ENCODE measurements at places on chromosomes 2 and 18. TPM values are rescaled to one million over a fixed set of nuclear protein-coding genes. Genes with fewer than 3 reads are reported as not detected.

The C2orf80 gene
- total RNA-seq = 1.6 TPM

The LIMS1 gene
- 15.1 TPM for total RNA-seq

The GNAL gene
- total RNA-seq = 18.4 TPM

The RBFA gene
- 22.4 TPM for total RNA-seq

The AGXT gene
- 1.00 TPM for total RNA-seq

The MEIS1 gene
- 11.7 TPM for total RNA-seq

The DSC3 gene
- total RNA-seq = 4.2 TPM

The DYNAP gene
- total RNA-seq = 0.32 TPM

The ZNF142 gene
- total RNA-seq = 13.1 TPM

The PPP1R1C gene
- total RNA-seq = 10.3 TPM

The CROCC2 gene
- 1.2 TPM for total RNA-seq

GRCh38 chr2:31922542-31923408 lies 88.0 kb downstream of the MEMO1 start:
- ATAC-seq = no peak

DNA sequence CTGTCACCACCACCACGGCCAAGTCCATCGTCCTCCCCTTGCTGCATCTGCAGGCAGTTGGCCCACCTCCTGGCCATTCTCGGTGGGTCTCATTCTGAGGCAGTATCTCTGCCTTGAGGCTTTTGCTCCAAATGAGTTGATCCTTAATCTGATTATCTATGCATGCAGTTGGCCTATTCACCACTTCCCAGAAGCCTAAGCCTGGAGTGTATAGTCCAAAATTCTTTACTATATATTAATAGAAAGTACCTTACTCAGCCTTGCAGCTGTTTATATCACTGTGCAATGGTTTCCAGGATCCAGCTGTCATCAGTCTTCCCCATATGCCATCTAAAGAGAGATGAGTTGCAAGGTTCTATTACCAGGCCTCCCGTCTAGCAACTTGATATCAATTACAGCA lies 292.4 kb downstream of the SS18 start:
- no peak for ATAC-seq

GRCh38 chr18:2572892-2573291 lies 1.5 kb downstream of the NDC80 start:
- ATAC-seq = no peak

DNA sequence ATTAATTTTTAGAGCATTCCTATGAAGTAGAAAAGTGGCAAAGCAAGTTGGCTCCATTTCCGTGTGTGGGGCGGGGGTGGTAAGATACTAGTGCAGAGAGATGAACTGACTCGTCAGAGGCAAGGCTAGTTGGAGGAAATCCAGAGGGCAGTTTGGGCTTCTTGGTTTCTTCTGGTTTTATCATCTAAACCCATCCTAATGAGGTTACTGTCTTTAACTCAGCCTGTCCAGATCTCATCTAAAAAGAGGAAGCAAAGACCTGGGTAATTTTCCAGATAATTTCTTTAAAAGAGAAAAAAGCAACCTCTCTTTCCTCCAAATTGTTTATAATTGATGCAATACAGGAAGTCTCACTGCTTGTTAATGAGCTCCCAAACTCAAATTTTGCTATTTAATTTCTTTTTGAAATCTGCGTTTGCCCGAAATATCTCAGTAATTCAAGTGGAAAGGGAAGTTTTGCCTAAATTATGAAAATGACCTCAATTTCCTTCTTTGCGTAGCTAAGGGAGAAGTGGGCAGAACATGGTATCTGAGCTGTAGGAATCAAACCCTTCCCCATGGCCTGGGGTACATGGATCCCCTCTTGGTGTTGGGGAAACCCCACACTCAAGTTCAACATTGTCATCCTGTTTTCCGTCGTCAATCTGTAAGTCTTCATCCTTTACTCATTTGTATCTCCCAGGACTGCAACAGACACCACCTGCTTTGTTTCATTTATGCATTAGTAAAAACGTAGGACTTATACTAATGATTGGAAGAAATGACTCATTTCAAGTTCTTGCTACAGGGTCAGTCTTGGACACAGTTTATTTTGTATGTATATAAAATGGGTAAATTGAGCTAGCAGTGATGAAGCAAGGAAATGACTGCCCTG lies 89.1 kb upstream of the KLF7 start:
- no peak for ATAC-seq

DNA sequence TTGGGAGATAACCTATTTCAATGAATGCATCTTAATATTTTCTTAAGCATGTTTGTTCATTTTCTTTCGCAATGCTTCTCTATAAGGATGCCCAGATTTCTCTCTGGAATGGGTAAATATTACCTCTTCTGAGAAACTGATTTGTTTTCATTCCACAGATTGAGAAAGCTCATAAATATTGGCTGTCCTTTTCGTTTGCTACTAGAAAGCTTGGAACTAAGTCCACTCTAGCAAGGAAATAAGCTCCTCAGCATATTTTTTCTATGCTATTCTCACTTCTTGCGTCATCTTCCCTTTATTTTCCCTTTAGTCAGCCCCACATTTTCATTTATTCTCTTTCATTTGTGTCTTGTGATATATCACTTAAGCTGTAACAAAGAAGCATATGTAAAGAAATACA lies 76.3 kb downstream of the ANTXR1 start:
- ATAC-seq = no peak

GRCh38 chr18:2994603-2995432 lies 18.1 kb downstream of the LPIN2 start:
- ATAC-seq = peak; percentile 59

DNA sequence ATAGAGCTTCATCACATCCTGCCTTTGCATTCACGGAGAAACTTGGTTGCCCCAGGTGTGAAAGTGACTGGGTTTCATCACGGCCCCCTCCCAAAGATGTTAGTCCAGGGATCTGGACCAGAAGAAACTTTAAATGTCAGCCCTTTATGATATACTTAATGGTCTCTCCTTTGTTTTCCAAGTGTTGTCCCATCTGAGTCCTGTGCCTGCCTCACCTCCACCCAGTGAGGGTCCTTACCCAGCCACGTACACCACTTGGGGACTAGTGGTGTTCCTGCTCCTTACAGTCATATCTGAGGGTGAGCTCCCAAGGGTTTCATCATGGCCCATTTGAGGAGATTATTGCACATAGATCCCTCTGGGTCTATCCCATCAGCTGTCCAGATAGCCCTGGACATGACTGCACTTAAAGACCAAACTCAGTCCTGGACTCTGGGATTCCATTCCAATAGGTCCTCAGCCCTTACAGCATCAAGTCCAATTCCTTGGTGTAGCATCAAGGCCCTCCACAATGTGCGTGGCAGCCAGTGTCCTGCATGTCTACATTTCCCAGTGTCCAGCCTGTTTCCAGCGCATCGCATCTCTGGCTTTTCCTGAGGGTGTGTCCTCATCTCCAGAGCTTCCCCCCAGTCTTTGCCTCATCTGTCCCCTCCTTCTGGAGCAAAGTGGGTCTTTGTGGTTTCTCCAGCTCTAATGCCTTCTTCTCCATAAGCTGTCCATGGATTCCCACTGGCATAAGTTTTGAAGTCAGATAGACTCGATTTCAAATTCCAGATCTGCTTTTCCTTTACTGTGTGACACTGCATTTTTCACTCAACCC lies 351.6 kb downstream of the MYCN start:
- no peak for ATAC-seq

- ATAC-seq = no peak
These were observed 333.0 kb upstream of the SPRED2 start for GRCh38 chr2:65765376-65765775.

DNA sequence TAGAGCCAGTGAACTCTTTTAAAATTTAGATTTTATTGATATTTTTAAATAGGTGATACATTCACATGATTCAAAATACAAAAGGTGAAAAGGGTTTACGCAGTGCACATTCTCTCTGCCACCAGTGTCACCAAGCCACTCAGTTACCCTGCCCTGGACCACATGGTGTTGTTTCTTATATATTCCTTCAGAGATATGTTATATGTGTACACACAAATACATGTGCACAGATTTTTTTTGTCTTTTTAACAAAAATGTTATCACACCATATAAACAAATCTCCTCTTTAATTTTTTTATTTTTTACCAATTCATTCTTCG lies 26.2 kb downstream of the SERPINB4 start:
- ATAC-seq = peak; percentile 55

DNA sequence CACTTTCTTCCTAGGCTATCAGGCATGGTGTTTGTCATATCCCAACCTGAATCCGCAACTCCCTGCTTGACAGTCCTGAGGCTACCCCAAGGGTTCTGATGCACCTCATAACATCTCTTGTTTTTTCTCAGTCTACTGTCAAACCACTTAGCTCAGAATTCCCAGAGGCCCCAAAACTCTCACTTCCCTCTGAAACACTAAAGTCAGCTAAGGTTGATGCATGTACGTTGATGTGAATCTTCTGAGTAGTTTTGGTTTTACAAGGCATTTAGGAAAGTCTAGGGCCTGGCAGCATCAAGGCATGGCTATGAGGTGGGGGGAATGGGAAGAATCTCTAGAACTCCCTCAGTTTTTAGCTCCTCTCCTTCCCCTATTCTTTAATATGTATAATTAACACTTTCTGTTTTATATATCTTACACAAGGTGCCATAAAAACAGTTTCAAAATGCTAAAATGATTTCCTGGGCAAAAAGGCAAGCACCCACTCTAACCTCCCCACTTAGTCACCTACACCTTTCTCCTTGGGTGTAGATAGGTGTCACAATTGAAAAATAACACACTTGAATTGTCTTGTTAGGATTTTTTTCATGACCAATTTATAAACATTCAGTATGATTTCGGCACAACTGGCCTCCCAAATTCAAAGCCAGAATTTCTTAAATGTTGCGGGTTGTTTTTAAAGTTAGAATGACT lies 71.4 kb upstream of the TANK start:
- ATAC-seq = no peak
